Lower lobe of right lung (tissue), 2 donors: ENCODE measurements at places on chromosomes 13 and 19.

DNA sequence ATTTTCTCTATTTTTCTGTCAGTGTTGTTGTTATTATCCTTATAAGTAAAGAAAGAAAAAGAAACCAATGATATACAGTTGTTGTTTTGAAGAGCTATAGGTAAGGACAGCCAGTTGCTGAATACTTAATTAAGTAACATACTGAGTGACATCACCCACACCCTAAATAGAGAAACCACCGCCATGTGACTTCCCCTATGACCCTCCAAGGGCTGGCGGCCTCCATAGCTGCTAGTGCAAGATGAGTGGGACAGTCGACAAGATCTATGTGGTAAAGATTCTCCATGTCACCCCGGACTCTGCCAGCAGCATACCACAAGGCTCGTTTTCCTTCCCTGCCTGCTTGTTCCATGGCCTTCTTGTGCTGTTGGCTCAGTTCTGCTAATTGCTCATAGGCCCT lies 221.1 kb downstream of the DNAJC15 start:
- DNase-seq = no peak

- peak; percentile 92 for DNase-seq
These were observed 1.4 kb downstream of the PEG3 start for GRCh38 chr19:56838909-56839651.

DNA sequence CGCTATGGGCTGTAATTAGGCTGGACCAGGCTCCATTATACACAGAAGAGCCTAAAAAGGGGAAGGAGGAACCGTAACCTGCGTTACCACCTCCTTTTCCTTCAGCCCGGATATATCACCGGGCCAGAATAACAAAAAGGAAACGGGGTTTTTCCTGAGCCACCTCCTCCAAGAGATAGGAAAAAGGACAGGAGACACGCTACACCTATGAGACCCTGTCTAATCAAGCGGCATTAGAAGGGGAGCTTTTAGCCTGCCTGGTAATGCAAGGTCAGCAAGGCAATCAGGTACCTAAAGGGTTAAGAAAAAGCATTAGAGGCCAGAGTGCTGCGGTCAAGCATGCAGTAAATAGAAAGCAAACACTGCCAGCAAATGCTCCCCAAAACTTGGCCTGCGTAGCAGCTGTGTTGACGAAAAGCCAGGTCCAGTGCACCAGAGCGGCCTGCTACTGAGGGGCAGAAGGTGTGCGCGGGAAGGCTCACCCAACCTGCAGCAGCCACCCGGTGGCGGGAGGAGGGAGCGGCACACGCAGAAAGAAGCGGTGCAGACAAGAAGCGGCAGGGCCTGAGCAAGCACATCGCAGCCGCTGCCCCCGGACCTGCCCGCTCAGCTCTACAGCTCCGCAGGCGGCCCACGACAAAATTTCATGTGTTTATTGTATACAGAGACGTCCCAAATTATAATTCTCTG lies 1466.1 kb downstream of the UQCRFS1 start:
- no peak for DNase-seq

- DNase-seq = no peak
These were observed 579.1 kb downstream of the KCTD12 start for GRCh38 chr13:76307142-76307541.

DNA sequence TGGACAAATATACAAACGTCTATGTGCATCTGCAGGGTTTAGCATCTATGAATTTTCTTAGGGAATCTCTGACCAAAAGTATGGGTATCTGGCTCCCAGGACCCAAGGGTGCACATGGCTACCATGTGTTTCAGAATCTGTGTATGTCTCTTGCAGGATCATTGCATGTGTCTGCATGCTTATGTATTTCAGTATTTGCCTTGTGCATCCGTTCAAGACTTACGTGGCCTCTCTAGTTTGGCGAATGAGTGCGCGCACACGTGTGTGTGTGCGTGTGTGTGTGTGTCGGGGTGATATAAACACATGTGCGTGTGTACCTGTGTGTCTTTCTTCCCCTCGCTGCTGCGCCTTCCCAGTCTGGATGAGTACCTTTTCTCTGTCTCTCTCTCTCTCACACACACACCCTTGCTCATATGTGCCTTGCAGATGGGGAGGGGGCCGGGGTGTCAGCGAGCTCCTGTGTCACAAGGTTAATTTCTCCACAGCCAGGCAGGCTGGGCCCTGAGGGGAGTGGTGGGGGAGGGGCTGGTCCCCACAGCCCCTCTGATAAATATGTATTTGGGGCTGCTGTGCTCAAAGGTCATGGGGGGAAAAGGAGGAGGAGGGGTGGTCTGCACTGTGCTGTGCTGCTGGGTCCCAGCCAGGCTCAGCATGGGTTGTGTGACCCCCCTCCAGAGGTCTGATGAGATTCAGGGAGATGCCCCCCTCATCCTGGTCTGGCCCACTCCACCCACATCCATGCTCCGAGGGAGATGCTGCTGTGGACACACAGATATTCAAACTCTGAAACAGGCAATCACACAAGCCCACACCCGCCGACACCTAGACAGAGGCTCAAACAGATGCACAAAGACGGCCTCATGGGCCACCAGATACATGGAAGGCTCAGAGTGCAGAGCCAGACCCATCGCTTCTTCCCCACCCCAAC lies 37.5 kb upstream of the POU2F2 start:
- DNase-seq = no peak

DNA sequence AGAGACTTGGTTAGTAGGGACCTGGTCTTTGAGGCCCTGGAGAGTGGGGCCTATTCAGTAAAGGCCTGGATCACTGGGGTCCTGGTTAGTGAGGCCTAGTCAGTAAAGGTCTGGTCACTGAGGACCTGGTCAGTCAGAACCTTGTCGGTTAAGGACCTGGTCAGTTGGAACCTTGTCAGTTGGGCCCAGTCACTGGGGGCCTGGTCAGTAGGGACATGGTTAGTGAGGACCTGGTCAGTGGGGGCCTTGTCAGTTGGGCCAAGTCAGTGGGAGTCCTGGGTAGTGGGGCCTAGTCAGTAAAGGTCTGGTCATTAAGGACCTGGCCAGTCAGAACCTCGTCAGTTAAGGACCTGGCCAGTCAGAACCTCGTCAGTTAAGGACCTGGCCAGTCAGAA lies 43.2 kb upstream of the TPM4 start:
- no peak for DNase-seq

DNA sequence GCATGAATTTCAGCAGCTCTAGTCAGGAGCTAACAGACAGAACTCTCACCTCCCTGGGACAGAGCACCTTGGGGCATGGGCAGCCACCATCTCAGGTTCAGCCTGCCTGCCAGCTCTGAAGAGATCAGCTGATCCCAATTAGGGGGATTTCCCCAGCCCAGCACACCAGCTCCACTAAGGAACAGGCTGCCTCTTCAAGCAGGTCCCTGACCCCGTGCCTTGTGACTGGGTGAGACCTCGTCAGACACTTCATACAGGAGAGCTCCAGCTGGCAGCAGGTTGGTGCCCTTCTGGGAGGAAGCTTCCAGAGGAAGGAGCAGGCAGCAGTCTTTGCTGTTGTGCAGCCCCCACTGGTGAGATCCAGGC lies 84.5 kb upstream of the UFM1 start:
- peak; percentile 60 for DNase-seq

DNA sequence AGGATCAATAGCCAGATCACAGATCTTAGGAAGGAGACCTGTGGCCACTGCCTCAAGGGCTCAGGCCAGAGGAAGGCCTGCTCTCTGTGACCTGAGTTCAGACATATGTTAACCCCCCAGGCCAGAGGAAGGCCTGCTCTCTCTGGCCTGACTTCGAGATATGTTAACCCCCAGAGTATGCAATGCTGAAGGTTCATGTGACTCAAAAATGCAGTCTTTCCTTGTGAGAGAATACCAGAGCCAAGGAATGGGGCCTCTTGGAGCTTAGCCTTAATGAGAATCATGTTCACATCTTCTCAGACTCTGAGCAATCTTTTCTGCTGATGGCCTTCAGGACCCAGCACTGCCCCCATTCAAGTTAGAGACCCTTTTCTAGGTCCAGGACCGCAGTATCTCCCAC lies 36.7 kb downstream of the MBNL2 start:
- no peak for DNase-seq

GRCh38 chr19:34317311-34317927 lies 47.6 kb upstream of the GPI start:
- DNase-seq = no peak

- DNase-seq = no peak
These were observed 28.2 kb downstream of the FCGBP start for GRCh38 chr19:39906283-39906682.

- DNase-seq = peak; percentile 32
These were observed 18.5 kb downstream of the UGGT2 start for GRCh38 chr13:96034662-96035061.

DNA sequence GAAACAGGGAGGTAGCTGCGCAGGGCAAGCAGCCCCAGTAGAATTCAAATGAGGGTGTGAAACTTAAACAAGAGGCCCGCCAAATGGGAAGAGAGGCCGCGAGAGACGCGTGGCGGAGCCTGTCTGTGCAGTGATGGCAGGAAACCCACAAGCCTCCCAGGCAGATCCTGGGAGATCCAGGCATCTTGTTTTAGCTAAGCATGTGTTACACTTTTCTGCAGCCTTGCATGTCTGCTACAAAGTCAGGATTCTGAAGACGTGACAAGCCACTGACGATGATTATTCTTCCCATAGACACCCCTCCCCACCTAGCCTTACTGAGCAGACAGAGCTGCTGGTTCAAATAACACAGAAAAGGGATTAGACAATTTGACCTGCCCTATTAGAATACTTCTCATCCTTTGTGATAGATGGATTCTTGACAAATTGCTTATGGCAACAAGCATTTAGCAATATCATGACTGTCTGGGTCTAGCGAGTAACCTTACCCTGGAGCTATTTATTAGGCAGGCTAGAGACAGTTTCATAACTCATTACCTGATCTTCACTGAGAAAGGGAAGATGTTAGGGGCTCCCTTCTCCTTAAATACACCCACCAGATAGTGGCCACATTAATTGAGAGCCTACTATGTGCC lies 185.2 kb upstream of the IRS2 start:
- no peak for DNase-seq

GRCh38 chr13:22336460-22336859 lies 665.6 kb downstream of the FGF9 start:
- DNase-seq = no peak

- DNase-seq = no peak
These were observed 595.5 kb upstream of the KLHL1 start for GRCh38 chr13:70703755-70704154.

DNA sequence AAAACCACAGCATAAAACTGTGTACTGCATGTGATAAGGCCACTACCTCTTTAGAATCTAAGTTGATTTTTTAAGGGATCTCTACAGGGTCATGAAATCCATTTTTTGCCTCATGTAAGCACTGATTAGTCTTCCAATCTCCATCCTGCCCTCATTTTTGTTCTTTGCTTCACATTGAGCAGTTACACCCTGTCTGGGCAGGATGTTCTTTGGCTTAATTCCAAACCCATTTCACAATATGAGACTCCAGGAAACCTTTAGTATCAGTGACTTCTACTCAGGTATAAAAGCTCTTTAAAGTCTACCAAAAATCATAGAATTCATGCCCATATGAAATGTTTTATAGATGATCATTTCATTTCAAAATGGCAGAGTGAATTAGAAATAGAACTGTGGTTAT lies 592.6 kb downstream of the TBC1D4 start:
- DNase-seq = no peak

DNA sequence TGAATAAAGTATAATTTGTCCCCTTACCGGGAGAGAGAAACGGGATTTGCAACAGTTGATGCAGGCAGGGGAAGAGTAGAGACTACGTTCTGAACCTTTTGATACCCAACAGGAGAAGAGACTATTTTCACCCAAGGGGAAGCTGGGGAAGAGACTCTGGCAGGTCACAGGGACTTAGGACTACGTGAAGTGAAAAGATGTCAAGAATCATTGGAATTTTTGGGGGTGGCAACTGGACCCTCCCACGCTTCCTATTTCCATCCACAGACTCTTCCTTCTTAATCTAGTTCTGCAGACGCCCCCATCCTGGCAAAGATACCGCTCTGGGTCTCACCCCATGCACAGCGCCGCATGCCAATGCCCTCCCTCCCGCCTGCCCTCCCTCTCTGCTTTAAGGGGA lies 13.8 kb downstream of the CABP5 start:
- no peak for DNase-seq

GRCh38 chr13:65719831-65720230 lies 1510.3 kb downstream of the PCDH9 start:
- no peak for DNase-seq

- DNase-seq = peak; percentile 72
These were observed 33.1 kb downstream of the PPP1R37 start for GRCh38 chr19:45125975-45126493.

GRCh38 chr19:6278740-6279619 lies 795 bp downstream of the MLLT1 start:
- DNase-seq = no peak

DNA sequence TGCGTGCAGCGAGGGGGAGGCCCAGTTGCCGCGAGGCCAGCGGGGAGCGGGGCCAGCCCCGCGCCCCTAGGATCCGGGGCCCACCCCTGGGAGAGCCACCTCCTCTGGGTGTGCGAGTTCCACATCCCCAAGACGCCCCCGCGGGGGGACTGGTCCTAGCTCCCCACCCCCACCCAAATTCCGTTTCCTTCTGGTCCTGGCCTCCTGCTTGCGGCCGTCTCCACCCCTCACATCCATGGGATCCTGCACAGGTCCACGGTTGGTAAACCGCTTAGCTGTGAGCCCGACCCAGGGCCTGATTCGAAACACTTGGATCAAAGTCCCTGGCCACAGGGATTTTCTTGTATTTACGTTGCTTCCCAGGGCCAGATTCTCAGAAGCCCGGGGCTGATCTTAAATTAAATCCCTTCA lies 324 bp upstream of the FBXO17 start:
- DNase-seq = no peak

GRCh38 chr19:42175952-42176648 lies 41.4 kb downstream of the DEDD2 start:
- DNase-seq = no peak

GRCh38 chr13:58804832-58805231 lies 1173.3 kb downstream of the PCDH17 start:
- no peak for DNase-seq

- no peak for DNase-seq
These were observed 103.1 kb downstream of the STK24 start for GRCh38 chr13:98473788-98474144.

- no peak for DNase-seq
These were observed 53.0 kb downstream of the NAA16 start for GRCh38 chr13:41364043-41364442.

DNA sequence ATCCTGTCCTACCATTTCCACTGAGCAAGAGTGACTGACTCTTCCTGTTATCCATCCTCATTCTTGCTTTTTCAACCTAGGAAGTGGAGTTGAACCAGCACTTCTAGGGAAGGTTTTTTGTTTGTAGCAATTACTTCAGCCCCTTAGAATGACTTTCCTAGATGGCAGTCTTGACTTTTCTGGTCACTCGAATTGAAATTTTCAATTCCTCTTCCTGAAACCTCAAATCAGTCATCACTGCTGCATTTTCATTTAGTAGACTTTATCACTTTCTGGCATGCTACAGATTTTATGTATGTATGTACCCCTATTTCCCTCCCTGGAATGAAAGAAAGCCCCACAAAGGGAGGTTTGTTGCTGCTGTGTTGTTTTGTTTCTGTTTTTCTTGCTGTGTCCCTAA lies 915.9 kb downstream of the PCDH17 start:
- DNase-seq = no peak

- no peak for DNase-seq
These were observed 27.4 kb downstream of the ARHGEF7 start for GRCh38 chr13:111142472-111142871.

GRCh38 chr13:82036602-82037001 lies 1695.7 kb upstream of the SPRY2 start:
- no peak for DNase-seq
